ENCODE measurements at places on chromosomes 16 and 17. TPM values are rescaled to one million over a fixed set of nuclear protein-coding genes. Genes with fewer than 3 reads are reported as not detected.

The SLFN11 gene
- 5.7 TPM for total RNA-seq

The CHST4 gene
- 0.08 TPM for total RNA-seq

The EIF3CL gene
- total RNA-seq = 124 TPM

The IRF8 gene
- total RNA-seq = 0.29 TPM

The TP53 gene
- total RNA-seq = 59.0 TPM

The FOXN1 gene
- total RNA-seq = 0.02 TPM

The NOG gene
- total RNA-seq = 1.1 TPM

The PRRT2 gene
- 0.40 TPM for total RNA-seq

The ACD gene
- total RNA-seq = 37.2 TPM

The RPH3AL gene
- total RNA-seq = 24.0 TPM

The CSF3 gene
- not detected for total RNA-seq

The NGFR gene
- 0.83 TPM for total RNA-seq

The RNF222 gene
- total RNA-seq = not detected

The MMP2 gene
- total RNA-seq = 13.8 TPM

The CDH3 gene
- total RNA-seq = 0.39 TPM

The HS3ST3A1 gene
- 0.34 TPM for total RNA-seq

The KRTAP9-9 gene
- total RNA-seq = not detected

The EPN3 gene
- total RNA-seq = 0.17 TPM

The RTN4RL1 gene
- 3.4 TPM for total RNA-seq

The CCR7 gene
- 0.97 TPM for total RNA-seq

The CCDC40 gene
- total RNA-seq = 5.9 TPM
